ENCODE measurements at places on chromosomes 5 and 9. TPM values are rescaled to one million over a fixed set of nuclear protein-coding genes. Genes with fewer than 3 reads are reported as not detected.

The ACTBL2 gene
- total RNA-seq: not detected

The PCDH1 gene
- 55.5 TPM for total RNA-seq

The PRRC1 gene
- 72.2 TPM for total RNA-seq

The LCN1 gene
- not detected for total RNA-seq

The HOMER1 gene
- total RNA-seq: 1.8 TPM

DNA sequence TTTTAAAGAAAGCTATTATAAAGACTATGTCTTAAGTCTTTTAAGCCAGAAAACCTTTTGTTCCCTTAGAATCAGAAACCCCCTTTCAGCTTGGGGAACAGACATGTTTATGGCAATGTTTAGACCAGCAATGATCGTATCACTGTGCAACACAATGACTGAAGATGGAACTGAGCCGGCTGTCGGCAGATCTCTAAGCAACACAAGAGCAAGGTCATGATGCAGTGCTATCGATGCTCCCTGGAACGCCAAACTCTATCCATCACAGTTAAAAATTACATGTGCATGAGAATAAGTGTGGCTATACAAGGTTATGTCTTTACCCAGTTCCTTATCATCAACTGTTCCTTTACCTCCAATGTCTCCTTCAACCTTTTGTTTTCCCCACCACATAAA lies 1.8 kb upstream of the RNF44 start:
- H3K4me3 ChIP-seq: no peak overlapping the region
- no peak for DNase-seq
- H3K27me3 ChIP-seq: no peaks in the 10 kb centered on the region
- no peaks in the 10 kb centered on the region for H3K36me3 ChIP-seq

- H3K4me1 ChIP-seq: no peaks in the 10 kb centered on the region
- no peaks in the 10 kb centered on the region for H3K27me3 ChIP-seq
- no peak for DNase-seq
- no peak overlapping the region for H3K27ac ChIP-seq
Measured at GRCh38 chr9:98854266-98854665, 46.8 kb downstream of the GALNT12 start.

DNA sequence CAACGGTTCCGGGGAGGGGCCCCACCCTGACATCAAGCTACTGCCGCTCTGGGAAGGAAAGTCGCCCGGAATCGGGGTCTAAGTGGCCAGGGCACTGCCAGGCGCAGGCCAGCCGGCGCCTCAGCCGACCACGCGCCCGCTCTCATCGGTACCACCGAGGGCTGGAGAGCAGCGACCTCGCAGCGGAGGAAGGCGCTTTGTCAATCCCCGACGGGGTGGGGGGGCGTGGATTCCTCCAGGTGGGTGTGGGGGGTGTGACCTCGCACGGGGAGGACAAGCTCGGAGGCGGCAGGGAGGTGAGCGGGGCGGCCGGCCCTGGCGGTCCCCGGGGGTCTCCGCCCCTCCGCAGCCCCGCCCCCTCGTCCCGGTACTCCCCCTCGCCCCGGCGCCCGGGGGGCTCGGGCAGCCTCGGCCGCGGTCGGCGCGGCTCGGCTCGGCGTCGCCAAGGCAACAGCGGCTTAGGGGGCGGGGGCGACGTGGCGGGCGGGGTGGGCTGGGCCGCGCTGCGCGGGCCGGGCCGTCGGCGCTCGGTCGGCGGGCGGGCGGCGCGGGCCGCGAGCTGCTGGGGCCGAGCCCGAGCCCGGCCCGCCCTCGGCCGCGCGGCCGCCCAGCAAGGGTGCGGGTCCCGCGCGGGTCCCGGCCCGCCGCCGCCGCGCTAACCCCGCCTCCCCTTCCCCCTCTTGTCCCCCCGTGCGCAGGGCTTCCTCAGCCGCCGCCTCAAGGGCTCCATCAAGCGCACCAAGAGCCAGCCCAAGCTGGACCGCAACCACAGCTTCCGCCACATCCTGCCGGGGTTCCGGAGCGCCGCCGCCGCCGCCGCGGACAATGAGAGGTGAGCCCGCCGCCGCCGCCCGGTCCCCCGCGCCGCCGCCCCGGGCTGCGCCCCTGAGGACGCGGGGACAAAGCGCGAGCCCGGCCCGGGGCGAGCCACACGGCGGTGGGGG lies 47.5 kb downstream of the DAB2IP start:
- H3K36me3 ChIP-seq: no peaks in the 10 kb centered on the region
- DNase-seq: peak; percentile 42
- H3K4me3 ChIP-seq: peak overlapping the region; percentile 64
- peaks cover 26% of the 10 kb centered on the region for H3K4me1 ChIP-seq

GRCh38 chr5:142663246-142663645 lies 22.6 kb downstream of the FGF1 start:
- H3K36me3 ChIP-seq: no peaks in the 10 kb centered on the region
- H3K4me3 ChIP-seq: no peak overlapping the region
- no peak for DNase-seq

DNA sequence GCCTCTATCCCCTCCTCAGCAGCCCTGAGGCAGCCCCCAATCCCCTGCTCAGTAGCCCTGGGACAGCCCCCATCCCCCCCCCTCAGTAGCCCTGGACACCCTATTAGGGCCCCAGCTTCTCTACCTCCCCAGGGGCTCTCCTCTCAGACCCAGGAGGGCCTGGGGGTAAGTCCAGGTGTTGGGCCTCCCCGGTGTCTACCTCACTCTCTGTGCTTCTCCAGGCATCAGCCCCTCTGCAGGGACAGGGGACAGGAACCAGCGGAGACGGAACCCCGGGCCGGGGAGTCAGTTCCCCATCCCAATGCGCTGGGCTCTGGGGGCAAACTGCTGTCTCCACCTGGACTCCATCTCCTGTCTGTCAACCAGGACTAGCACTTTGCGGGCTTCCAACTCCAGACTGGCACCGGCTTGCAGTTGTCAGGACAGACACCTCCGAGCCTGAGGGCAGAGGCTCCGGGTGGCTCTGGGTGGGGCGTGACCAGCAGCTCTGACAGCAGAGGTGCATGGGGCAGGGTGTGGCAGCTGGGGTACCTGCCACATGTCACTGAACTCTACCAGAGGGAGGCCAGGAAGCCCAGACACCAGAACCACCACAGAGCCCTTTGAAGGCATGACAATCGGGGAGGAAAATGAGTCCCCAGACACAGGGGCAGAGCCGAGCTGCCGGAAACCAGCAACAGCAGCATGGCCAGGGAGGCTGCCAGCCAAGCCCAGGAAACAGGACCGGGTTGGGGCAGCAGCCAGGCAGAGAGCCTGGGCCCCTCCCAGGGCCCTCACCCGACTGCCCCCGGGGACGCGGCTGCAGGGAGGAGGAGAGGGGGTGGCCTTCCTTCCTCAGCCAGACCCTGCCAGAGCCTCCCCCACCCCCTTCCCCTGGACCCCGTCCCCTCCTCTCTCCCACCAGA lies 17.7 kb upstream of the UBAC1 start:
- peak overlapping the region; percentile 58 for H3K27ac ChIP-seq
- H3K4me3 ChIP-seq: no peak overlapping the region
- DNase-seq: no peak

DNA sequence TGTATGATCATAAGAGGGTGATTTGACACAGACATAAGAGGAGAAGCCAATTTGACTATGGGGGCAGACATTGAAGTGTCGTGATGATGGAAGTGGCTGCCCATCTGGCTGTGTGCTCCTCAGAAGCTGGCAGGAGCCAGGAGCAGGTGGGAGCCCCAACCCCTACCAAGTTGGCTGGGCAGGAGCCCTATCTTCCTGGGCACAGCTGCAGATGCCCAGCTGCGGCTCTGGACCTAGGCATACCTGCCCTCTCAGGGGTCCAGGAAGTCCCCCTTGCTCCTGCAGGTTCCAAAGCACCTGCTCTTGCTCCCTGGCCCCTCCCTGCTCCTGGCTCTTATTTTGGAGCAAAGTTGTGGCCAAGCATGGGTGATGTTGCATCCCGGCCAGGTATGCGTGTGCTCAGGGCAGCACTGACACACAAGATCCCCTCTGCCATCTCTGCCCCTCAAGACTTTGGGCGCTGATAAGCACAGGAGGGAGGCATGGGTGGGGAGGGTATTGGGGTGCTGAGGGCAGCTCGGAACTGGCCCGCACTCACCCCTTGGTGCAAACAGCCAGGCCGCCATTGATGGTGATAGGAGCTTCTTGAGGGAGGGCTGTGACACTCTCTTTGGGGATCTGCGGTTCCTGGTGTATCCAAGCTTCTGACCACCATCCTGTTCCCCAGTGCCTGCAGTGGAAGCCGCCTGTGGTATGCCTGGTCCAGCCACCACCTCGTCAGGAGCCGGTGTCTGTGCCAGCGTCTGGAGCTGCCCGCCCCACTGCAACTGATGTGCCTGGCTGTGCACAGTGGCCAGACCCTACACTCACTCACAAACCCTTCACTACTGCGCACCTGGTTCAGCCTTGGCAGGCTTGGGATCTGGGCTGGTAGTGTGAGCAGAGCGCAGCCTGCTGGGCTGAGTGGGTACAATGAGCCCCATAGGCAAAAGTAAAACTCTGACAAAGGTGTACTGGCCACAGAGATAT lies 230.9 kb downstream of the CDH9 start:
- H3K27ac ChIP-seq: no peak overlapping the region
- H3K4me3 ChIP-seq: no peak overlapping the region
- no peaks in the 10 kb centered on the region for H3K27me3 ChIP-seq

GRCh38 chr9:77820293-77820954 lies 172.3 kb upstream of the GNA14 start:
- H3K27me3 ChIP-seq: no peaks in the 10 kb centered on the region
- H3K27ac ChIP-seq: peak overlapping the region; percentile 15
- no peak for DNase-seq
- H3K4me1 ChIP-seq: peaks cover 4% of the 10 kb centered on the region

DNA sequence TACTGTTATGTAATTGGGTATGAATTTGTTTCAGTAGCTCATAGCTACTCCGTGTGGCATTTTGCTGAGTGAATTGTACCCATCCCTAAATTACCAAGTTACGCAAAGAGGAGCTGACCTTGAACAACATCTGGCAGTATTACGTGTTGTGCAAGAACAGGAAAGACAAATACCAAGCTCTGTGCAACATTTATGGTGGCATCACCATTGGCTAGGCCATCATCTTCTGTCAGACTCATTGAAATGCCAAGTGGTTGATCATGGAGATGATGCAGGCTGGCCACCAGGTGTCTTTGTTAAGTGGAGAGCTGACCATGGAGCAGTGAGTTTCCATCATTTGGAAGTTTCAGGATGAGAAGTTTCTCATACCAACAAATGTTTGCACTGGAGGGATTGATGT lies 15.0 kb downstream of the ZSWIM6 start:
- H3K4me1 ChIP-seq: peaks cover 15% of the 10 kb centered on the region
- H3K4me3 ChIP-seq: no peak overlapping the region
- H3K27ac ChIP-seq: peak overlapping the region; percentile 17

GRCh38 chr9:134239130-134239903 lies 75.0 kb upstream of the RNU6ATAC start:
- DNase-seq: no peak
- H3K36me3 ChIP-seq: no peaks in the 10 kb centered on the region
- peaks cover 26% of the 10 kb centered on the region for H3K4me1 ChIP-seq
- H3K27me3 ChIP-seq: no peaks in the 10 kb centered on the region

DNA sequence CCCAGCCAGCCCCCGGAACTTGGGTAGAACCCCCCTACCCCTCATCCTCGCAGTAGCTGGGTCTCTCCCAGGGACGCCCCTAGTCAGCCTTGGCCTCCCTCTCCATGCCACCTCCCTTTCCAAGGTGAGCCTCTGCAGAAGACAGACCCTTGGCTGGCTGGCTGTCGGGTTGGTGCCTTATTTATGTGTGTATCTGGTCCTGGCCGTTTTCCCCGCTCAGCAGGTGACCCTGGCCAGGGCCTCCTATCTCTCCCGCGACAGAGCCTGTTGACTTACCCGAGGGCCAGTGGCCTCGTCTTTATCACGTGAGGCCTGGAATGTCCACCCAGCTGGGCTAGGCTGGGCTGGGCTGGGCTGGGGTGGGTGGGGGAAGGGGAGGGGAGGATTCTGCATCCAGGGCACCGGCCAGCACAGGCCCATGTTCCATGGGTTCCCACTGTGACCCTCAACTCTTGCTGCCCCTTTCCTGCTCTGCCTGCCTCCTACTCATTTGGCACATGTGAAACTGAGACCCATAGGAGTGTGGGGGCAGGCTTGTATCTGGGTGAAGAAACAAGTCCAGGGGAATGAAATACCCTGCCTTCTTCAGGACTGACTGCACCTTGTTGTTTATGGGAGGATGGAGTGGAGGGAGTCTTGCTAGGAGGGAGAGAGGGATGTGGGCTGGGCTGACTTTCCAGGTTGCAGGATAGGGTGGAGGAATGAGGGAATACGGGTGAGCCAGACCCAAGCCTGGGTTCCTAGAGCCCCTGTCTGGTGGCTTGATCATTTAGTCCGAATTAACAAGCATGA lies 3.1 kb downstream of the CXXC5 start:
- DNase-seq: peak; percentile 59
- peaks cover 80% of the 10 kb centered on the region for H3K4me1 ChIP-seq
- peak overlapping the region; percentile 98 for H3K27ac ChIP-seq
- no peaks in the 10 kb centered on the region for H3K27me3 ChIP-seq

DNA sequence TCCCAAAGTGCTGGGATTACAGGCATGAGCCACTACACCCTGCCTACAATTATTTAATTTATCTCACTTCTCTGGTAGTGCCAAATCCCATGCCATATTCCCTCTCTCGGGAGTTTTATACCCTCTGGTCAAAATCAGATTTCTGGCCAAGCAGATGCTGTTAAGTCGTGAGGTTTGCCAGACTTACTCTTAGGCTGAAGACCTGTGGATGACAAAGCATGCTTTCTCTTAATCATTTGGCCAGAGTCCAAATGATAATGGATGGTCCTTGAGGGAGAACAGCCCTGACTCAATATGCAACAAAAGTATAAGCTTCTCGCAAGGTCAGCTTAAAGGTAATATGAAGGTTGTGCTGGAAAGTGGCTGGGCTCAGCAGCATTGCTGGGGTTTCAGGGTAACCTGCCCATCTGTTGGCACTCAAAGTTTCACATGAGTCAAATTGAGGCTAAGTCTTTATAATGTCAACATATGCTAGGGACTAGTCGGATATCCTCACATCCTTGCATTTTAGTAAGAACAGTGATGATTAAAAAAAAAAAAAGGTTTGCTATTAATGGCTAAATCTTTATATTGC lies 280.1 kb downstream of the KIF4B start:
- H3K27ac ChIP-seq: no peak overlapping the region
- no peak for DNase-seq

GRCh38 chr9:121613009-121613752 lies 38.3 kb upstream of the DAB2IP start:
- H3K27me3 ChIP-seq: no peaks in the 10 kb centered on the region
- H3K36me3 ChIP-seq: no peaks in the 10 kb centered on the region
- no peak overlapping the region for H3K27ac ChIP-seq
- no peak for DNase-seq
- H3K4me1 ChIP-seq: peaks cover 11% of the 10 kb centered on the region
- no peak overlapping the region for H3K4me3 ChIP-seq

DNA sequence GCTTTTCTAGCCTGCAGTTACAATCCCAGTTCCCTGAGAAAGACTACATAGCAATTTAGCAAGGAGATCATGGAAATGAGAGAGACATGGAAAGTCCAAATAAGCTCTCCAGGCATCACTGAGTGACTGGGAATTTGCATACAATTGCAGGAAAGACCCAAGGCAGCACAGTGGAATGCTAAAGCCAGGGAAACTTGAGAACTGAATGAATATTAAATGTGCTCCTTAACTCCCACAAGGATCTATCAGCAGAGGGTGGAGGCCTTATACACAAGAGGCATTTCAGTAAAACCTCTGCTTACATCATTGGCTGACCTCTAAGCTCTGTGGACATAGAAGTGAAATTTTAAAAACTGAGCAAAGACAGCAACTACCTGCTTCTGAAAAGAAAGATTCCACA lies 355.6 kb upstream of the DAB2 start:
- H3K4me3 ChIP-seq: no peak overlapping the region

Data from tibial nerve (tissue), 4 donors.